ENCODE measurements at places on chromosomes 4 and X.

- no peak for DNase-seq
Measured at GRCh38 chr4:165393051-165393450, 14.2 kb downstream of the CPE start.

- DNase-seq, result no peak
Measured at GRCh38 chr4:129334136-129334535, 238.2 kb downstream of the C4orf33 start.

DNA sequence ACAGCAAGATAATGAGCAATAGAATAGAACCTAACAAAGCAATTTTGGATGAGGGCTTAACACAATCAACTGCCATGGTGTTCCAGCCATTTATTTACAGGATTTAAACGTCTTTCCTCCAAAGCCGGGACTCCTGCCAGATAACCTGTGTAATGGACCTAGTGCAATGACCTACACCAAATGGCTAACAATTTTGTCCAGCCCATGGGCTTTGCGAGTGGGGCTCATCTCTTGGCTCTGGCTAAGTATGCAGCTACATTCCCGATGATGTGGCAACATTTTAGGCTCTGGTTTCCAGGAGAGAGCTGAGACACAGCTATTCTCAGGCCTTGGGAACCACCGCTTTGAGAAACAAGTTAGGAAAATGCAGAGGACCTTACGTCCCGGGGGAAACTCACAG lies 822.3 kb upstream of the FTHL17 start:
- DNase-seq, result no peak

DNA sequence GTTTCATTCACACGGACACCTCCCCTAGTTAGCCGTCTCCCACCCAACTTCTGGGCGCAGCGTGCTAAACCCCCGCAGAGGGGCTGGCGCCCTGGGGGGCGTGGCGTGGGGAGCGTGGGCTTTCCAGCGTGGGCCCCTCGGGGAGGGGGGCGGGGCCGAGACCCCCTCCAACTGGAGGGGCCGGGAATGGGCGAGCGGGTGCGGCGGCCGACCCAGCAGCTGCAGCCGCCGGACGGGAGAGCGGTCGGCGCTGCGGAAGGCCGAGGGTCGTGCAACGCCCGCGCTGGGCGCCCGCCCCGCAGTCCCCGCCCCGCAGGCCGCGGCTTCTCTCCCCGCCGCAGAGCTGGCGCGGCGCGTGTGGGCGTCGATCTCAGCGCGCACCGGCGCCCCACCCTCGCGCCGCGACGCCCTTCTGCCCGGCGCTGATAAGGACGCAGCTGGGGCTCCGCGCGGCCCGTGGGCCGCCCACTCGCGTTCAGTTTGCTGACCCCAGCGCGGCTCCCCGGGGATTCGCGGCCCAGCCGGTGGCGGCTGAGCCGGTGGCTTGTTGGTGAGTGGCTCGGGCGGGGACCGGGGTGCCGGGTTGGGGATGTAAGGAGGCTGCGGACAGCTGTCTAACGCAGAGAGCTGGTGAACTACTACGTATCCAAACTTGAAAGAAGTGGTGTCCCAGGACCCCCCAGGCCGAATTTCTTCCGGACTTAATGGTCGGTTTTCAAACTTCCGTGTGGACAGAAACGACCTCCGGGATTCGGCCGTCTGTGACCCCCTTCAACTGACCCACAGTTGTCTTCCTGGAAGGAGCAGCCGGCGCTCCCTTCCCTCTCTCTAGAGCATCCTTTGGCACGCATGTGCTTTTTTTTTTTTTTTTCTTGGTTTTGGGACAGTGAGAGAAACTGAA lies 1.5 kb downstream of the FHDC1 start:
- no peak for DNase-seq

DNA sequence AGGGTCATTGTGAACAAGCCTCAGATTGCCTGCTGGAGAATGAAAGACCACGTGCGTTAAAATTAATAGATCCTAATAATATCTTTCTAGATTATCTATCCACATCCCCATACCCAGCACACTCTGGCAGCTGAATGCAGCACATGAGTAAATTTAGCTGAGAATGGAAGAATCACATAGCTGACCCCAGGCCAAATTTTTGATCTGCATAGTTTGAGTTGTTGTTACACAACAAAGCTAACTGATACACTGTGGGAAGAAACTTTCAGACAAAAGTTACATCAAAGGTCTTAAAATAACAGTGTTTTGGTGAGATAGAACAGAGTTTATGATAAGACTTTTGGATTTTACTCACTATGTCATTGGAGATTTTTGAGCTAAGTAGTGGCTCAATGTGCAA lies 72.4 kb upstream of the ANXA10 start:
- no peak for DNase-seq

GRCh38 chr4:95142932-95143331 lies 385.2 kb downstream of the BMPR1B start:
- no peak for DNase-seq

DNA sequence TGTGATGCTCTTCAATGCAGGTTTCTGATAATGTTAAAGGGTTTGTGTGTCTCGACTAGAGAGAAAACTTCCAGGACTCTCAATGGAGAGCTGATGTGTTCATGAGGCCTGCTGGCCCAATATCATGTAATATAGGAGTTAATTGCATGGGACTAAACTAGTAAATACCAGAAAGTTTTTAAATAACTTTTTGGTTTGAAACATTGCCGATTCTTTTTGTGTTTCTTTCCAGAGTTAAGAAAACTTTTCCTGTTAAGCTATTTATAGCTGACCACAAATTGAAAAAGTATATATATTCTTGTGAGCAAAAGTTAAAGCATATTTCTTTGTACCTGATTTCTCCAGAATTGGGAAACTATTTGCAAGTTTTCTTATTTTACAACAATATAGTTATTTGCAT lies 49.7 kb downstream of the FAM9B start:
- DNase-seq, result no peak

DNA sequence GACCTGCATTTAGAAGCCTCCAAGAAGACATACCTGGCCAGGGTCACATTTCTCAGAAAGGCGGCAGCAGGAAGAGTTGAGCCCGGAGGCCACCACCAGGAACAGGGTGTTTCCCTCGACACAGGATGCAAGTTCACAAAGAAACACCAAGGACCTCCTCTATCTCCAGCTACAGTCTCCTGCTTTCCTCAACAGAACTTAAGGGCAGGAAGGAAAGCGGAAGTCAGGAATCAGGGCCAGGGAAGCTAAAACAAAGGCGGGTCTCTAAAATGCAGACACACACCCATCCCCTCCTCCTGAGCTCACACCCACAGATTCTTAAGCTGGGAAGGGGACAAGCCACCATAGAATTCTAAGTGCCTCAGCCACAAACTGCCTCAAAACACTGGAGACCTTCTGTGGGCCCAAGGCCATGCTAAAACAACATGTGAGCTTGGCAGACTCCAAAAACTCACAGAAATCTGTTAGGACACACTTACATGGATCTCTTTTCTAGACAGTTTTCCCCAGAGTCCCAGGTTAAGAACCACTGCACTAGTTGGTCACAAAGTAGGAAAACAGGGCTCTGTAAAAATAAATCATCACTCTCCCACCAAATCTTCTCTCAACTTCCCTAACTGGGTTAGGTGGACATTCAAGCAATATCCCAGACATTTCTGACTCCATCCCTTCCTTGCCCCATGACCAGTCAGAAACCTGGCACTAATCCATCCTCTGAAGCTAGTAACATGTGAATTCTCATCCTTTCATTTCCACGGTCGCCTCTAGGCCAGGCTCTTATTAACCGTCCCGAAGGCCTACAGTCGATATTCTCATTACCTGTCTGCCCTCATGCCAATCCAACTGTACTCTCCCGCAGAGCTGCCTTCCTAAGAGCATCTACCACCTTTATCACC lies 163.2 kb downstream of the APBB2 start:
- no peak for DNase-seq

GRCh38 chr4:38752941-38753806 lies 29.6 kb downstream of the TLR10 start:
- DNase-seq, result no peak

DNA sequence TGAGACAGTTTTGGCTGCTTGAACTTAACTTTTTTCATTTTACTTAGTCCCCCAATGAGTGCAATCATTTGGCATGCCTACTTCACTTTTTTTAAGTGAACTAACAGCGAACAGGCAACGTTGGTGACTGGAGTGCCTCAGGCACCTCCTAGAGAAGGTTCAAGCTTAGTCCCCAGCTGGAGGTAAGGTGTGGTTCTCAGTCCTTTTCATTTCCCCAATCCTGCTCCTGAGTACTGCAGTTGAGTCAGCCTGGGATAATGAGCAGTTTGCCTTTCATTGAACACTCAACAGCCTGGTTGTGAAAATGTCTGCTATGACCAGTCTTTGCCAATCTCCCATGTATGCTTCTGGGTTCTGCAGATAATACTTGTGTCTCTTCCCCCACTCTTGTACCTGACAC lies 109.5 kb downstream of the CDKL5 start:
- no peak for DNase-seq

- DNase-seq, result no peak
Measured at GRCh38 chrX:8639949-8640475, 91.9 kb downstream of the ANOS1 start.

GRCh38 chrX:52261125-52261462 lies 76.4 kb downstream of the MAGED4 start:
- DNase-seq, result no peak

DNA sequence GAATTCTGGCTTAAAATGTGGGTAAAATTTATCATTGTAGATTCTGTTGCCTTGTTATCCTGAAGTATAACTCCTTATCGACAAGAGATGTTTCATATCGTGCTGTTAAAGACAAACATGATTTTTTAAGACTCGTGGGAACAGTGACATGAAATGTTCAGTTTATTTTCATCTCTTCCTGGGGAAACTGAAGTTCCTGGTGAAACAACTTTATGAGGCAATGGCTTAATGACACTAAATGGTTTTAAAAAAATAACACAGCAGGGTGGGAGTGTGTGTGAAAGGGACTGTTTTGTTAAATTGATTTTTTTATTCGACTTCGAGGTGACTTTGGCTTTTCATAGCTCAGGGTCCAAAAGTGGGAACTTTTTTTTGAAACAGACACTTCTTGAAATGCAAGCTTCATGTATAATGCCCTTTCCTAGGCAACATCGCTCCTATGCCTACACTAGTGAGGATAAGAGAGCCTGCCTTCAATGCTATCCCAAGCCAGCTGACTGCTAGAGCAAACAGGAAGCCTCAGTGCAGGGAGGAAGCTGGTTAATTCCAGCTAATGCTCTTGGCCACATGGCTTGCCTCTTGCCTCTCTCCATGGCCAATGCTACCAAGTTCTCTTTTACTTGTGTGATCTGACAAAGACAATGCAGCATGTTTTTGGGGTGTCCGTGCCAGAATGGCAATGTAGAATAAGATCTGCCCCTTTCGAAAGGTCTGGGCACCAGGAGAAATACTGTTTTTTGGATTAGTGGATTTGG lies 80.9 kb upstream of the PLAC1 start:
- no peak for DNase-seq
